D341Med (cell line): ENCODE measurements at places on chromosomes 1 and 21.
A peak's percentile ranks its signal among the peaks of the same experiment; 100 is the strongest.

- no peak for DNase-seq
Measured at GRCh38 chr1:16189003-16189402, 23.4 kb downstream of the ARHGEF19 start.

DNA sequence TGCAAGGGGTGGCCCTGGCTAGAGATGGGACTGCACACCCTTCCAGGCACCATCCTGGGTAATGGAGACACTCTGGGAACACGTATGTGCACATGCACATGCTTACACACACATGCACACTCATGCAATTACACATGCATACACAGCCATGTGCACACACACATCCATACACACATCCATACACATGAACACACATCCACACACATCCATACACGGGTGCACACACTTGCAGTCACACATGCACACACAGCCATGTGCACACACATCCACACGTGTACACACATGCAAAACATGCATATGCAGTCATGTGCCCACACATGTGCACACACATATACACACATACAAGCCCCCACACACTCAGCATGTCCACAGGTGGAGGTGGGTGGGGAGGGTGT, 22.3 kb upstream of the POFUT2 start:
- no peak for DNase-seq

DNA sequence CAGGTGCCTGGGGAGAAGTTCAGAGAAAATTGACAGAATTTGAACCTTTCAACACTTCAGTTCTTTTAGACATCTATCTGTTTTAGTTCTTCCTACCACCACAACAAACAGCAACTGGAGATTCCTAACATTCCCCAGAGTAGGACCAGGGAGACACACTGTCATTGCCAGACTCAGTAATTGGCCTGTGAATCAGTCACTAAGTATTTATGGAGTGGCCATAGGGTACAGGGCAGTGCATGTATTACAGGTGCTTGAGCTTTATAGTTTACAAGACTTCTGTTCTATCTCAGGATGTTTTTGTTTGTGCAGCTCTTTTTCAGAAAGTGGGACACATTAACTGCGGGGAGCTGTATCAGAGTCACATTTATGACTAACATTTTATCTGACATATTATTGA, 1.7 kb downstream of the CDC14A start:
- no peak for DNase-seq

DNA sequence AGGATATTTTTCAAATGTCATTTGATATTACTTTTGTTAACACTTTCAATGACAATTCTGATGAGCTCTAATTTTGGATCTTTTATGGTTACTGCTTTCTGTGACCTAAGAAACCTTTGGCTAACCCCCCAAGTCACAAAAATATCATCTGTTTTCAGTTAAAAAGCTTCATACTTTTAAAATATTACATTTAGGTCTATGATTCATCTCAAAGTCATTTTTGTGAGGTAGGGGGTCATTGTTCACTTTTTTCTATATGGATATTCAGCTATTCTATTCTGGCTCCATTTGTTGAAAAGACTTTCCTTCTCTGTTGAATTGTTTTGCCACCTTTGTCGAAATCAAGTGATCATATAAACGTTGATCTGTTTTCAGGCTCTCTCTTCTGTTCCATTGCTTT, 44.8 kb downstream of the UCHL5 start:
- no peak for DNase-seq

- DNase-seq, result peak; percentile 58
Measured at GRCh38 chr1:205588636-205589035, 43.2 kb downstream of the ELK4 start.

DNA sequence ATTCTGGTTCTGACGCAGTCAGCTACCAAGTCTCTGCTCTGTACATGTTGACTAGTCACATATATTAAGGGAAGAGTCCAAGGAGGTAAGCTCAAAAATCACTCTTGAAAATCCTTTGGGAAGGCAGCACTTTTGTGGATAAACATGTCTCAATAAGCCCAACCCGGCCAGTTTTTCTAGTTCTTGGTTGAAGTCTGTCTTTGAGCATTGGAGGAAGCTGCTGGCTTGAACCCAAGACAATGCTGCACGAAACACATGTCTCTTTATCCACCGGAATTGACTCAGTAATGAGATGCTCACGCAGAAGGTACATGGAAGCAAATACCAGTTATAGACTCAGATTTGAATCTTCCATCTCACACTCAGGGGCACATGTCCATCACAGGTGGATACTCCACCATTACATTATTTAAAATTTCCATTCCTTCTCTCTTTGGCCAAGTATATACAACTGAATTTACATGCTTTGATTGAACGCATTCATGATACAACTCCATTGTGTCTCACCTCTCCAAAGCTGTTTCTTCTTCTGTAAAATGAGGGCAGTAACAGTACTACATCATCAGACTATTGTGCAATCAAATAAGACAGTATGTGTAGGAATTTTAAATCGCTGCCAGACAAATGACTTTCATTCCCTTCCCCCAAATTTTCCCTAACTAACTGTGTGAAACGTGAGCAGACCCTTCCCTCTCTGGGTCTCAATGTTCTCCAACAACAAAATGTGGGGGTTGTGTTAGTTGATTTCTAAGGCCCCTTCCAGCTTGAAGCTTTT, 9.6 kb upstream of the GUCA2A start:
- DNase-seq, result no peak

GRCh38 chr1:206668351-206668750, 16.4 kb upstream of the MAPKAPK2 start:
- no peak for DNase-seq

GRCh38 chr1:219621047-219621786, 8.3 kb upstream of the ZC3H11B start:
- DNase-seq, result no peak
